ENCODE measurements at places on chromosomes 2 and 18.

DNA sequence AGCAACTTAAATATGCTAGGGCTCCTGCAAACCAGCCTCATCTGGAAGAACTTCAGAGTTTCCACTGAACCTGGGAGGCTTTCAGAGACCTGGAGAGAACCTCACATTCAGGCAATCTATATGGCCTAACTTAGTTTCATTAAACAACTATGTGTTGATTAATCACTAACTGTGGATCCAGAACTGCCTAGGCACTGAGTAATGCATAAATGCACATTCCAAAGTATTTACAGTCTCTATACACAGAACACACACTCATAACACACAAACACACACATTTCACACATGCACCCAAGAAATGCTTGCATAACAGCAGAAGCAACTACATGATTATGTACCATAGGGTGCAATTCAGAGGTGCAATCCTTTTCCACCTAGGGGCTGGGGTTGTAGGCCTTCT lies 552.8 kb downstream of the BCL11A start:
- no peak for DNase-seq

- DNase-seq, result no peak
These were observed 29.0 kb upstream of the TNS1 start for GRCh38 chr2:218031771-218032257.

- no peak for DNase-seq
These were observed 128.7 kb downstream of the RNF144A start for GRCh38 chr2:7045601-7046590.

- no peak for DNase-seq
These were observed 72.6 kb downstream of the EMX1 start for GRCh38 chr2:72989770-72990556.

DNA sequence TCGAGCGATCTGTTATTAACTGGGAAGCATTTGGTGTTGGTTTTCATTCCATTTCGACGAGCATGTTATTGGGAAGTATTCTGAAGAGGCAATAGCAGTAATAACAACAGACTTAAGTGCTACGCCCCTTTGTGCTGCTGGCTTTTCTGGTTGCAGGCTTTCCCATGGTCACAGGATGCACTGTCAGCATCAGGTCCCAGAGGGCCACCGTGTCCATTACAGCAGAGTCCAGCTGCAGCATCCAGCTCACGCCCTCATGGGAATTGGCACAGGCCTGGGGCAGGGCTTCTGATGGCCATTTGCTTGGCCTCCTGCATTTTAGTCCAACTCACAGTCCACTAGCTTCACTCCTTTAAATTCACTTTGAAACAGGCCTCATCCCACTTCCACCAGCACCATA lies 44.4 kb downstream of the BCL2L11 start:
- DNase-seq, result no peak

DNA sequence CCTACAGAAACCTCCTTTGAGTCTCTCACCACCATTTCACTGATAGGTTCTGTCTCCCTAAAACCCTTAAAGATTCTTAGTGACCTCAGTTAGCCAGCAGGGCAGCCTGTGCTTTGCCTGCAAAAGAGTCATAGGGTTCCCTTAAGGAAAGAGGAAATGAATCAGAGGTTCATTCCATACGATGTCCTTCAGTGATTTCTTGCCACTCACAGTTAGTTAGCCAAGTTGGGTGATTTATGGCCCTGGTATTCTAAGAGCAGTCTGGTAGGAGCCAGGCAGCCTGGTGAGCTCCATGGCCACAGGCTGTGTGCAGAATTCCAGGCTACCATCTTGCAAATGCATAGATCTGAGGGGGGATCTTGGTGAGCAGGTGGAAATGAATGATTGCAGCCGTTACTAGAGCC lies 18.7 kb upstream of the CCBE1 start:
- DNase-seq, result no peak

DNA sequence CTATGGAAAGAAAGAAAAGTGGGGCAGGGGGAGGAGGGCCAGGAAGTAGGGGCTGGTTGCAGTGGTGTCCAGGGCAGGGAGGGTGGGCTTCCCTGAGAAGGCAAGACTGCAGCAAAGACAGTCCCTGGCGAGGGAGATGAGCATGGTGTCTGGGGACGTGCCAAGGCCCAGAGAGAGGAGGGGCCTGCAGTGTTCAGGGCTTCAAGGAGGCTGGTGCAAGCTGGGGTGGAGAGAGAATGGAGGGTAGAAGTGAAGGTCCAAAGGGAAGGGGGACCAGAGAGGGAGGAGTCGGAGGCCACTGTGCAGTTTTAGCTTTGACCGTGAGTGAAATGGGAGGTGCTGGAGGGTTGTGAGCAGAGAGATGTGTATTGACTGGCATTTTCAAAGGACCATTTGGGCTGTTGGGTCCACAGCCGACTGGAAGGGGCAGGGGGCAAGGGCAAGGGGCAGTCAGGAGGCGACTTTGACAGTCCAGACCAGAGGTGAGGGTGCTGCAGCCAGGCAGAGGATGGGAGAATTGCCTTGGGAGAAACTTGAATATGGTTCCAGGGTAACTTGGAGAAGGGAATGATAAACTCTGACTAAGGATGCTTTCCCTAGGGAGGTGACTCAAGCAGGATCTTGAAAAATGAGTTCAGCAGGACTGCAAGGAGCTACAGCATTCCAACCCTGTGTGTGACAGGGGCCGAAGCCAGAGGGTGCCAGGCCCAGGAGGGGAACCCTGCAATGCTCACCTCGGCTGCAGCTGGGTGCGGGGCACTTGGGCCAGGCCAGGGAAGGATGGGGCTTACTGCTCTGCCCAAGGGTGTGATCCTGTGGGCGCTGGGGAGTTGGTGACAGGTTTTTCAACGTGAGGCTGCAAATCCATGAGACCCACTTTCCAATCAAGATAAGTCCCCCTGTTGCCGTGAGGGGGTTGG lies 177.1 kb upstream of the HAAO start:
- DNase-seq, result no peak

DNA sequence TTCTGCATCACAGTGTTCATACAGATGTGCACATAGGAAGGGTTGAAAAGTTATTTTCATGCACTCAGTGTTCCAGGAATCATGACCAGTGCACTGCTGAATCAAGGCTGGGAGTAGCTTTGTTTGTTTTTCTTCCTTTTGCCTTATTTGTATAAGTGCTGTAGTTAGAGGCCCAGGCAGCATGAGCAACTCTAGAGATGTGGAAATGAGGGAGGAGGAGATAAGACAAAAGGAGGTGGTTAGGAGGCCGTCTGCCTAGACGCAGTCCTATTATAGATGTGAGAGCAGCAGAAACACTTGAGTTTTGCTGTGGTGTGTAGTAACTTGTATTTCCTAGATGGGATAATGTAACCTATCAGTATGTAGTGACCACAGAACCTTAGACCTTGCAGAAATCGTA lies 264.3 kb upstream of the RASGRP3 start:
- no peak for DNase-seq

DNA sequence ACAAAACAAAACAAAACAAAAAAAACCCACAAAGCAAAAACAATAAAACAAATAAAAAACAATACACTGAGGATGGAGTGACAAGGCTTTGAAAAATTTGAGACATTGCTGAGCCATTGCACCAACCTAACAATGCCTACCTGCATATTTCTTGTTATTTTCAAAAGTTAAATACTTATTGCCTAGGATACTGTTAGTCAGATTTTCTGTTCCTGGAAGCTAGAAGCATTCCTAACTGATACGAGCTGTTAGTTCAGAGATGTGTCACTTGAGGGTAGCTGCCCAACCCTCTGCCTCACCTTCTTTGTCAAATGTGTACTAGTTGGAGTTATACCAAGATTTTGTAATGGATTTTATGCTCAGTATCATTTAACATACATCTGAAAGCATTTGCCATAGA lies 187.2 kb downstream of the TXNL1 start:
- no peak for DNase-seq

- no peak for DNase-seq
These were observed 193.4 kb downstream of the WDR7 start for GRCh38 chr18:56844556-56844955.

DNA sequence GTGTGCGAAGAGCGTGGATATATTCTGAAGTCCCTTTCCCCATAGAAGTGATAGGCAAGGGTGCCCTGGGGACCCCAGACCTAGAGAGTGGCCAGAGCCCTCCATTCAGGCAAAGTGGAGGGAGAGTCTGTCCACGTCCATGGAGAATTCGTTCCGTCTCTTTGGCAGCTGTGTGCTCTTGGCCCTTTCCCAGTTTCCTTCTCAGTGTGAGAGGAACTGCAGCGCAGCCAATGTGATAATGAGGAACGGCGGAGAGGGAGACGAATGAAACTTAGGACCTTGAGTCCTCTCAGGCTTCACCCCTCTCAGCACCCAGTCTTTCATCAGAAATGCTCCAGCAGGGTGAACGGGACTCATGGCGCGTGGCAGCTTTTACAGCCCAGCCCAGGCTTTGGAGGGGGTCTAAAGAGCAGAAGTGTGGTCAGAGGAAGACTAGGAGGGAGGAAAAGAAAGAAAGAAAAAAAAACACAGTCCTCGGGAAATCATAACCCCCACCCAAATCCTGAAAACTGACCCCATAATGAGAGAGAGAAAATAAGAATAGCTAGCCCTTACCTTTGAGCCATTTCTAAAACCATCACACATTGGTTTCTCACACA lies 95.0 kb upstream of the RIOK3 start:
- DNase-seq, result no peak

DNA sequence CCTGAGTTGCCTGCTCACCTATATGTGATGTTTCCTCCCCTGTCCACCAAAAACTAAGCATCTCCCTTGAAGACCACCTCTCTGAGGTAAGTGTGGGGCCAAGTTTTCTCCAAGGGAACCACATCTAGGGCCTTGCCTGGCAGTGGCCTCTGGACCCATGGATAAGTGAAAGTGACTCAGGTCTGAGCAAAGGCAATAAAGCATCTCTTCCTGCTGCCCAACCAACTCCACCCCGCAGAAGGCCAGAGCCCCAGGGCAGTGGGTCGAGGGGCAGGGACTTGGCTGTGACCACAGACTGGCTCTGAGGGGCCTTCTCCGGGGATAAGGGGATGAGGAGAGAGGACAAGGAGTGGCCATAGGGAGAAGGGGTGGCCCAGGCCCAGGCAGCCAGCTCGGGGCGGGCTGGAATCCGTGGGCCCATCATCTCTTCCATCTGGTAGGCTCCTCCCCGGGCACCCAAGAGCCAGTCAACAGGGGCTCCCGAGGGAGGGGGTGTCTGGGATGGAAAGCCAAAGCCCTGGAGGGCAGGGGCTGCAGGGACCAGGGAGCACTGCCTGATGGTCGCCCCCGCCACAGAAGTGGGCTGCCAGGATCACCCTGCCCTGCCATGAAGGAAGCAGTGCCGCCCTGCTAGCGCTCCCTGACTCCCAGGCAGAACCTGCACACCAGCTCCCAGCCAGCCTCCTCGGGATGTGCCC lies 33.4 kb downstream of the EMX1 start:
- DNase-seq, result no peak

- DNase-seq, result no peak
These were observed 132.0 kb downstream of the TMEM182 start for GRCh38 chr2:102893870-102894269.

GRCh38 chr2:189982780-189983394 lies 79.6 kb downstream of the MSTN start:
- DNase-seq, result no peak

DNA sequence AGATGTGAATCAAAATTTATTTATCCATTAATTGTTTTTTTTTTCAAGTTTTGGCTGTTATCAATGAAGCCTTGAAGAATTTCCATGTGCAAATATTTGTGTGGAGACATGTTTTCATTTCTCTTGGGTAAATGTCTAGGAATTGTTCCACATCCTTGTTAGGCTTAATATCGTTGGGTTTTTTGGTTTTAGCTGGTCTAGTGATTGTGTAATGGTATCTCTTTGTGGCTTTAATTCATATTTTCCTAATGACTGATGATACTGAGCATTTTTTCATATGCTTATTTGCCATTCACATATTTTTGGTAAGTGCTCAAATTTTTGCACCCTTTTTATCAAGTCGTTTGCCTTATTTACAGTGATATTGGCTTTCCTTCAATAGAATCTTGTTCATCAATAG lies 250.3 kb upstream of the EPHA4 start:
- DNase-seq, result no peak

- DNase-seq, result no peak
These were observed 195.3 kb downstream of the SMAD2 start for GRCh38 chr18:47735041-47735702.

- DNase-seq, result no peak
These were observed 169.6 kb upstream of the SIX2 start for GRCh38 chr2:45178854-45179253.

DNA sequence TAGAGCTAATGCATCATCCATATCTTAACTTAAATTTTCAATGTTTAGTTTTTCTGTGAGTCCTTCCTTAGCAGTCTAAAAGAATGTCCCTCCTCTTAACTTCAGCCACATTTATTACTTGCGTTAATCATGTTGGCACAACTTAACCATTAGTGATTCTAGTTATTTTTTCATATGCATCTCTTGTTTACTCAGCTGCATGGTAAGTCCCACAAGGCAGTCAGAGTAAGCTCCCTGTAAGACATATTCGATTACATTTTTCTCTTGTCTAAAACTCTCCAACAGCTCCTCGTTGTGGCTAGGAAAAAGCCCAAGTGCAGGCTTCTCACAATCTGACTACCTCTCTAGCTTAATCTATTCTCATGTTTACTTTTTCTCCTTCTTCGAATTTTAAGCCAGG lies 2045.3 kb upstream of the PIK3C3 start:
- DNase-seq, result no peak

- DNase-seq, result no peak
These were observed 239.4 kb downstream of the KLHL29 start for GRCh38 chr2:23624378-23624777.

- DNase-seq, result no peak
These were observed 55.5 kb downstream of the RIT2 start for GRCh38 chr18:43060020-43060419.

DNA sequence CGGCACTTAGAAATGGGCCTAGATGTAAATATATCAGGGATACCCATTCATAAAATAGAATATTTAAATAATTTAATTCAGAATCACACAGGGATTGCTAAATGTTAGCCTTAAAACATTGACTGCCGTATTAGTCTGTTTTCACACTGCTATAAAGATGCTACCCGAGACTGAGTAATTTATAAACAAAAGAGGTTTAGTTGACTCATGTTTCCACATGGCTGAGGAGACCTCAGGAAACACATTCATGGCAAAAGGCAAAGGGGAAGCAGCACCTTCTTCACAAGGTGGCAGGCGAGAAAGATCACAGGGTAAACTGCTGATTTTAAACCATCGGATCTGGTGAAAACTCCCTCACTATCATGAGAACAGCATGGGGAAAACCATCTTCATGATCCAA lies 223.6 kb upstream of the GULP1 start:
- no peak for DNase-seq

DNA sequence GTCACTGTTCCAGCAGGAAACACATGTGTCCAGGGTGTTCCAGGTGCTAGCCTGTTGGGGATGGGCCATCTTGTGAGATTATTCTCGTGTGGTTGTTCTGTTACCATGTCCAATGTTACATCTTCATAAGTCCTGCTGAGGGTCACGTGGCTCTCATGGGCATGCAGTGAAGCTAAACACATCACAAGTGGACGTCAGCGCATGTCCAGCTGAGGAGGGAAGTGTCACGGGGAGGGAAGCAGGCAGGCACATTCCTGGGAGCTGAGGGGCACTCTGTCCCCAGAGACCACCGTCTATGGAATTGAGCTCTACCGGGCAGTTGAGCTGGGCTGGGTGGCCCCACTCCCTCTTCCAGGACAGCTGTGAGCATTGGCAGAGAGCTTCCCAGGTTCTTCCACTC lies 155.3 kb upstream of the TWIST2 start:
- no peak for DNase-seq

GRCh38 chr2:102005989-102006885 lies 14.5 kb downstream of the IL1R2 start:
- DNase-seq, result no peak
